ENCODE measurements at places on chromosomes 3 and 15.

DNA sequence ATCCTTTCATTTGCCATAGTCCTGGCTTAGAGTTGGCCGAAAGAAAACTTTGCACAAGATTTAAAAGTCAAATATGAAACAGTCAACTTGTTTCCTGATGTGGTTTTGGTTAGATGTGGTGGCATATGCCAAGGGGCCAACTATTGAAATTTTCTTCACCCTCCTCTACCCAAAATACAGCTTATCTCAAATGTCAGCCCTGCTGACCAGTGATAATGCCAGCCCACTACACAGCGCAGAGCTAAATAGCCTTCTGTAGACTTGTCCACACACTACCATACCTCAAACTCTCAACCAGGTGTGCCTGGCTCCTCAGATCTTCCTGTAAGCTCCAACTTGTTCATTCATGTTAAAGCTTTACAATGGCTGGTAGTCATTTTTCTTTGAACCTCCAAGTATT, 368.5 kb upstream of the STAC start:
- DNase-seq, result no peak

DNA sequence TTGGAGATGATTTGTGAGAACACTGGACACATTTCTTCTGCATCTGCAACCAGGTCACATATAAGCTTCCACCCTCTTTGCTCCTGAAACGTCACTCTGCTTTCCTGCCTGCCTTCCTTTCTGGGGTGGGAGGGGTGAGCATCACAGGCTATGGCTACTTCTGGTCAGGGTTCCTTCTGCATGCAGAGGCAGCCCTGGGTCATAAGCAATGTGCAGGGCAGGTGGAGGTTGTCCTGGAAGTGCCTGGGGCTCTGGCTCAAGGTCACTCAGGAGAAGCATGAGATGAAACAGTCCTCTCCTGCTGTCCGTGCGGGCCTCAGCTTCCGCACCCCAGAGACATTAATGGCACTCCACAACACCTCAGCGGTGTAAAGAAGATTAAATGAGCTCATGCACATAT, 15.1 kb downstream of the SLC6A20 start:
- DNase-seq, result no peak

DNA sequence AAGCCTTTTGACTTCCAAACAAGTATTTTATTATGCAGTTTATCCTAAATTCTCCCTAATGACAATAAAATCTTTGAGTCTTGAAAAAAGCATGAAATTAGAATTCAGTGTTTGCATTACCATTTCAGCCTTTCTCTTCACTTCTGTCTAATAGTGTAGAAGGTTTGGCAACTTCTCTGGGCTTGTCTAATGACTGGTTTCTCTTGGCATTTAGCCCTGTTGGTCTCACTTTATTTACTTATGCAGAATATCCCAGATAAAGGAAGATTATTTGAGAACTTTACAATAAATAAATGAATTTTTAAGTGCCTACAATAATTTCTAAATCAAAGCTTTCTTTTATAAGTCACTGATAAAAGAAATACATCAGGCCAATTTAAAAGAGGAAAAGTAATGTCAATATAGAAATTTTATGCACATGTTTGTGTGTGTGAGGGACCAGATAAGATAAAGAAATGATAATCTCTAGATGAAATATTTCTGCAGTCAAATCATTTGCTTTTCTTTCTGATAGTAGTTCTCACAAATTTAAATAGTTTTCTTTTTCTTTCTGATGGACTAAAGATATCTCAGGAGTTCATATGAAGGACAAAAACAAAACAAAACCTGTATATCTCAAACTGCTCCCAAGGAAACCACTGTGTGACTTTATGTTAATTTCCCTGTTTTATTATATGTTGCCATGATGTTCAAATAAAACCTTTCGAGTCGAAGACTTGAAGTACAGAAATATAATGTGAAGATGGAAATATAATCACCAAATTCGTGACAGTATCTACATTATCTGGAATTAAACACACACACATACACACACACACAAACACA, 533.1 kb upstream of the CBLB start:
- DNase-seq, result no peak

DNA sequence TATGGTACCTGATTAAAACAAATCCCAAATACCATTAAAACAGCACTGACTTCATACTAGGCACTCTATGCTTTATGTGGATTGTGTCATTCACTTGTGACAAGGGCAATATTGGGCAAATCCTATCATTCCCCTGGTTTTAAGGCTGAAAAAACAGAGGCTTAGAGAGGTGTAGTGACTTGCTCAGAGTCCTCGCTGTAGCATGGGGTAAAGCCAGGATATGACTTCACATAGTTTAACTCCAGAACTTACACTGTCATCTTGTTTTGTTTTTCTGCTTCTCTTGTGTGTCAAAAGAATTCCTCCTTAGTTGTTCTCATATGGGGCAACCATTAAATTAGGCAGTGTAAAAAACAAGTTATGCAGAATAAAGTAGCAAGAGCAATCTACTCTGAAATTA, 40.3 kb upstream of the ICE2 start:
- DNase-seq, result no peak

DNA sequence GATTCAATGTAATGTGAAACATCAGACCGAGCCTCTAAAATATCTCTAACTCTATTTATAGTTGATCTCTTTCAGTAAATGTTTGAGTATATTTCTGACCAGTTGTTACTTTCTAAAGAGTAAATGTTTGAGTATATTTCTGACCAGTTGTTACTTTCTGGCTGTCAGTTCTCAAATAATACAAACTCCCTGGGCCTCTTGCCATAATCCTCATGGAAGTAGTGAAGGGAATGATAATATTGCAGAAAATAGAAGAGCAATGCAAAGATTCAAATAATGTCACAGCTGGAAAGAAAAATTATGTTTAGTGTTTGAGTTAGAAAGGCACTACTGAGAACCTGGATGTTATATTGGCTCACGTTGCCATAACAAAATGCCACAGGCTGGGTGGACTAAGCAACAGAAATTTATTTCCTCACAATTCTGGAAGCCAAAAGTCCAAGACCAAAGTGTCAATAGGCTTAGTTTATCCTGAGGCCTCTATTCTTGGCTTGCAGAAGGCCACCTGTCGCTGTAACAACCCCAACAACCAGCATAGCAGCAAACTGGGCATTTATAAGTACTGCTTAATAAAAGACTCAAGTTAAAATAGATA, 470.6 kb upstream of the BCHE start:
- DNase-seq, result no peak

DNA sequence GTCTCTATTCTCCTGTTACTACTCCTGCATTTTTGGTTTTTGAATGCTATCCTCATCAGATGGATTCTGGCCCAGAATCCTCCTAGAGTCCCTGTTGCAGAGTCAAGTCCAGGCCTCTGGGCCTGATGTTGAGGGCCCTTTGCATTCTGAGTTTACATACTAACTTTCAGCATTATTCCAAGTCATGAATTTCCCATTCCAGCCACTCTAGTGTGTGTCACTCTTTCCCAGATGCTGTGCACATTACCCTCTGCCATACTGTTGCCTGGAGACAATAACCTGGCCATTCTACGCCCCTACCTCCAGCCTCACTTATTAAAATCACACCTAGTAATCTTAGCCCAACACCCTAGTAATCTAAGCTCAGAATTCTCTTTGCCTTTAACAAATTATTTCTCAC, 53.4 kb downstream of the GXYLT2 start:
- no peak for DNase-seq

All from stimulated activated CD4-positive, alpha-beta T cell treated with anti-CD3 and anti-CD28 coated beads, TNF-alpha, amount 100 ng/mL, for 1 hour (primary cell).